ENCODE measurements at places on chromosomes 4 and X.

GRCh38 chrX:9352694-9353411, 112.0 kb upstream of the TBL1X start:
- DNase-seq, result peak; percentile 70

GRCh38 chr4:33625748-33626147, 2618.6 kb downstream of the ARAP2 start:
- DNase-seq, result peak; percentile 36

- no peak for DNase-seq
These were observed 127.2 kb upstream of the PABPC4L start for GRCh38 chr4:134328741-134329140.

- DNase-seq, result no peak
These were observed 34.0 kb upstream of the UCP1 start for GRCh38 chr4:140602714-140603113.

Data from ELR (cell line).